Amniotic epithelial cell (primary cell): ENCODE measurements at places on chromosomes 16 and 17.
A peak's percentile ranks its signal among the peaks of the same experiment; 100 is the strongest.

GRCh38 chr17:79112471-79112870 is 37.8 kb downstream of the ENGASE start:
- DNase-seq, result no peak

- no peak for DNase-seq
These were observed 124.6 kb downstream of the IRX5 start for GRCh38 chr16:55055262-55055661.

GRCh38 chr17:54945671-54946070 is 22.8 kb downstream of the COX11 start:
- DNase-seq, result no peak

DNA sequence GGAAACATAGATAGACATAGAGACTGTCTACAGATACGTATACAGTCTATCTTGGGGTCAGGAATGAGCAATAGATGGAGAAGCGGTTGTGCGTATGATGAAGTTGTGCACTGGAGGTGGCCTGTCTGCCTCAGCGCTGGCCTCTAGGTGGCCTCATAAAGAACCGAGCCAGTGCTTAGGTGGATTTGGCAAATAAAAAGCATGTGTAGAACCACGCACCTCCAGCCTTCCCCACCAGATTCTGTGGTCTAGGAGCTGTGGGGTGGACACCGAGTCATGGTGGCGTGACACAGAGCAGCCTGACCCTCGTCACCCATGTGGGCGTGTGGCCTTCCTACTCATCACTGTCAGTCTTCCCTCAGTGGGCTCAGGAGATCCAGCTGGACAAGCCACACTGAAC is 34.0 kb downstream of the PGS1 start:
- DNase-seq, result peak; percentile 53

DNA sequence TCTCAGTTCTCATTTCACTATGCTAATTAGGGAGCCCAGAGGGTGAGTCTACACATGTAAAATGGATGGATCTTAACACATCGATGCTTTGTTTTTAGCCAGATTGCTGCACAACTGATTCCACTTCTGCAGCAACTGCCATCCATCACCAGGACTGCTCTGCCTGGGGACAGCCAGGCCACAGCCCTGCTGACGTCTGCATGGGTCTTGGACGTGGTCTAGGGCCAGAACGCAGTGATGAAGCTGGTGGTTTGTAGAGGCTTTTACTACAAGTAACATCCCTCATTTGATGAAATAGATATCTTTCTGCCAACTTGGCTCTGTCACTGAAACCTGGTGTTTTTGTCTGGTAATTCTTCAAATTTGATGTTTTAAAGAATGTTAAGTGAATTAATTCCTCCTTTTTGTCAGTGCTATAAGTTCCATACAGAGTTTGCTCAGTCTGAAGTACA is 50.6 kb downstream of the MARCHF10 start:
- DNase-seq, result peak; percentile 43

- peak; percentile 90 for DNase-seq
These were observed 1.0 kb downstream of the WSB1 start for GRCh38 chr17:27294689-27295630.

GRCh38 chr16:57801098-57801808 is 1.0 kb downstream of the KIFC3 start:
- peak; percentile 78 for DNase-seq

DNA sequence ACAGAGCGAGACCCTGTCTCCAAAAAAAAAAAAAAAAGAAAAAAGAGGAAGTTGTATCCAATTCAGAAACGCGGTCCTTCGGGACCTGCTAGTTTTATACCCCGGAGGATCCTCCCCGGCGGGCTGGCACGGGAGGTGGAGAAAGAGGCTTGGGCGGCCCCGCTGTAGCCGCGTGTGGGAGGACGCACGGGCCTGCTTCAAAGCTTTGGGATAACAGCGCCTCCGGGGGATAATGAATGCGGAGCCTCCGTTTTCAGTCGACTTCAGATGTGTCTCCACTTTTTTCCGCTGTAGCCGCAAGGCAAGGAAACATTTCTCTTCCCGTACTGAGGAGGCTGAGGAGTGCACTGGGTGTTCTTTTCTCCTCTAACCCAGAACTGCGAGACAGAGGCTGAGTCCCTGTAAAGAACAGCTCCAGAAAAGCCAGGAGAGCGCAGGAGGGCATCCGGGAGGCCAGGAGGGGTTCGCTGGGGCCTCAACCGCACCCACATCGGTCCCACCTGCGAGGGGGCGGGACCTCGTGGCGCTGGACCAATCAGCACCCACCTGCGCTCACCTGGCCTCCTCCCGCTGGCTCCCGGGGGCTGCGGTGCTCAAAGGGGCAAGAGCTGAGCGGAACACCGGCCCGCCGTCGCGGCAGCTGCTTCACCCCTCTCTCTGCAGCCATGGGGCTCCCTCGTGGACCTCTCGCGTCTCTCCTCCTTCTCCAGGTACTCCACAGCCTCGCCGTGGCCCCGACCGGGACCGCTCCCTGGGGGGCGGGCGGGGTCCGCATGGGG is at the start of gene CDH3:
Gene CDH3 (plus strand): TSS at position 596 of the 779 bp plus-strand sequence. CDS start 70 bp downstream, at position 666.
- peak; percentile 33 for DNase-seq

DNA sequence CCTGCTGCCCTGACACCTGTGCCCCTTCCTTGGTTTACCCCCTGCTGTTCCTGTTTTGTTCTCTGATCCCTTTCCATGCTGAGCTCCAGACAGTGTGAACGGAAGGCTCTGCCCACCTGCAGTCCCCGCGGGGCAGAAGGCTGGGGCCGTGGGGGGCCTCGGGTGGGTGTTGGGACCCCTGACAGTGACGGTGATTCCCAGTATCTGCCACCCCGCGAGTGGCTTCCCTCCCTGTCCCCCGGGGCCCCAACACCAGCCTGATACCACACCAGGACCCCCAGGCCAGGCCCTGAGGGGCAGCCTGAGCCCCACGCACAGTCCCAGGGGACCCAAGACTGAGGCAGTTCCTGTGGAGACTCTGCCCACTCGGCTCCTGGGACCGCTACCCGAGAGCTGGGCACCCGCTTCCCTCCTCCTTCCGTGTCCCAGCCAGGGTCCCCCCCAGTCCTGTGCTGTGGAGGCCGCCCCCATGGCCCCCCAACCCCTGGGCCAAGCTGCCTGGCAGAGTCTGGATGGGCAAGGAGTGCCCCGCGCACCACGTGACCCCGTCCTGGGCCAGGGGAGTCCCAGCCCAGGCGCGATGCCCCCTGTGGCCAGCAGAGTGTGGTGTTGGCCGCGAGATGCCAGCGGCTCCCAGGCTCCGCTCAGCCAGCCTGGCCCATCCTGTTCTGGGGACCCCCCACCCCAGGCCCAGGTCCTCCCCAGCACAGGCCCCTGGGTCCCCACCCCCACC is 10.0 kb upstream of the C1QTNF8 start:
- peak; percentile 20 for DNase-seq

GRCh38 chr16:56263711-56264608 is 72.7 kb downstream of the GNAO1 start:
- no peak for DNase-seq

GRCh38 chr16:24771132-24771778 is 41.8 kb downstream of the TNRC6A start:
- DNase-seq, result peak; percentile 65

DNA sequence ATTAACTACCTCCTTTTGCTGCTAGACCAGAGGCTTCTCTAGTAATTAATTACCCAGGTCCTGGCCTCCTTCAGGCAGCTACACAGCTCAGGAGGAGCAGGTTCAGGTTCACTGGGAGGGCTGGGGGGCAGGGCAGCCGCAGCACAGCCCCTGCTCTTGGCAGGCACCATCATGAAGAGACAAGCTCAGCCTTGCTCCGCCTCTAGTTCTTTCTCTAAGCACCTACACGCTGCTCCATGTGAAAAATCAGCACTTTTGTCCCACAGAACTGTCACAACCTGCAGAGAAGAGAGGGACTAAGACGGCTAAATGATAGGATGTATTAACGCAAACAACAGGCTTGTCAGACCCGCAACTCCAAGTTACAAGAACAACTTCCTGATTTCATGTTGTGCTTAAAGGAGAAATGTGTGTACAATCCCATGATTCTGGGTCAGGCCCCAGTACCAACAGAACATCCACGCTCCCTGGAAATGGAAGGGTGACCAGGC is 53.4 kb downstream of the GRB2 start:
- peak; percentile 20 for DNase-seq

GRCh38 chr16:72400257-72401083 is 228.5 kb upstream of the PMFBP1 start:
- DNase-seq, result peak; percentile 60

GRCh38 chr16:65975049-65975708 is 391.3 kb upstream of the CDH5 start:
- DNase-seq, result peak; percentile 74

DNA sequence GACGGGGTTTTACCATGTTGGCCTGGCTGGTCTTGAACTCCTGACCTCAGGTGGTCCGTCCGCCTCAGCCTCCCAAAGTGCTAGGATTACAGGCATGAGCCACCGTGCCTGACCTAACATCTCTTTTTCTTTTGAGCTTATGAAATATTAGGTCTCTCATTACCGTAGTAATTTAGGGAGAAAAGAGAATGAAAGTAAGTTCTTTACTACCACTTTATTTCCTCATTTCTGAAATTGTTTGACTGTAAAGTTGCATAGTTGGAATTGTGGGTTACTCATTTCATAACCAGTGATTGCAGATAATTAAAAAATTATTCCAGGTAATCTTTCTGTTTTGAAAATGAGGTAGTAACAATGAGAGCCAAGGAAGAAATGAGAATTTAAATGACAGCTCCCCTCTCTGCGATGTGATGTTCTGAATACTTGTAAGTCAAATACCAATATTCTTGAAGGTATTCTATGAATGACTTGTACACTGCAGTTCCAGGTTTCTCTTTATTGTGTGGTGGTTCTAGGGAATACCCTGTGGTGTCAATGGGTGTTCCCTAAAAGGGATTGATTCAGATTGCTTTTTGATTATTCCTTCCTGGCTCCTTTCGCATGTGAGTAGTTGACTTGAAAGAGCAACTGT is 28.3 kb downstream of the MAP2K4 start:
- DNase-seq, result no peak

DNA sequence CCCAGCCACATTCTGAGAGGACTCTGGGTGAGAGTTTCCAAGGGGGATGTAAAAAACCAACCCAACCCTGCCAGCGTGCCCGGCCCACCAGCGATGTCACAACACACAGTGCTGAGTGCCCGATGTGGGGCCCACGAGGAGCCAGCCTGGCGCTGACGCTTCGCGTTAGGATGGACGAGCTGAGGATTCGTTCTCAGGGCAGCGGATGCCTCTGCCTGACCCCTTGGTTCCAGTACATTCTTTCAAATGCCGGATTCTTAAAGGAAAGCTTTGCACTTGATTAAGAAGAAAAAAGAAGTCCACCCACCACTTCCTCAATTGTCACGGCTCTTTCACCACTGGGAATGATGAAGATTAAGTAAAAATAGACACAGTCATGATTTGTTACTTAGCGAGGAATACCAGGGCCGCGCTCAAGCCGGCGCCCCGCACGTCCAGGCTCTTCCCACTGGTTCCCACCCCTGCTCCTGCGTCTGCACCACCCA is 79.4 kb downstream of the IRF8 start:
- DNase-seq, result no peak

GRCh38 chr16:67150833-67151396 is at the start of gene B3GNT9:
Gene B3GNT9 (minus strand): TSS chr16:67150998. CDS start chr16:67150485, 513 bp downstream.
- peak; percentile 71 for DNase-seq

DNA sequence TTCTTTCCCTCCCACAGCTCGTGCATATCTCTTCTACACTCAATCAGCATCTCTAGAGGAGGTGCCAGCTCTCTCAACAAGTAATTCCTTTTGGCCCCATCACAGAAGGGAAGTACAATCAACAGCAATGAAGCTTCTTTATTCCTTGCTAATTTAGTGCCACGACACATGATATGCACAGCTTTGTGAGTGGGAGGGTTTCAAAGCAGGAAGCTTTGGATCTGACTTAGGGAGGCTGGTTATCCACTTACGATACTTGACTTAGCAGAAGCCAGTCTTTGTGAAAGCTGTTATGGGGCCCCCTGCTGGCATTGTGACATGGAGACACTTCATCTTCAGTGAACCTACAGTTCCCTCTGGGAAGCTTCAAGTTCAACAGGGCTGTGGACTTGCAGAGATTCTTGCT is 81.0 kb downstream of the TMEM100 start:
- DNase-seq, result peak; percentile 71

DNA sequence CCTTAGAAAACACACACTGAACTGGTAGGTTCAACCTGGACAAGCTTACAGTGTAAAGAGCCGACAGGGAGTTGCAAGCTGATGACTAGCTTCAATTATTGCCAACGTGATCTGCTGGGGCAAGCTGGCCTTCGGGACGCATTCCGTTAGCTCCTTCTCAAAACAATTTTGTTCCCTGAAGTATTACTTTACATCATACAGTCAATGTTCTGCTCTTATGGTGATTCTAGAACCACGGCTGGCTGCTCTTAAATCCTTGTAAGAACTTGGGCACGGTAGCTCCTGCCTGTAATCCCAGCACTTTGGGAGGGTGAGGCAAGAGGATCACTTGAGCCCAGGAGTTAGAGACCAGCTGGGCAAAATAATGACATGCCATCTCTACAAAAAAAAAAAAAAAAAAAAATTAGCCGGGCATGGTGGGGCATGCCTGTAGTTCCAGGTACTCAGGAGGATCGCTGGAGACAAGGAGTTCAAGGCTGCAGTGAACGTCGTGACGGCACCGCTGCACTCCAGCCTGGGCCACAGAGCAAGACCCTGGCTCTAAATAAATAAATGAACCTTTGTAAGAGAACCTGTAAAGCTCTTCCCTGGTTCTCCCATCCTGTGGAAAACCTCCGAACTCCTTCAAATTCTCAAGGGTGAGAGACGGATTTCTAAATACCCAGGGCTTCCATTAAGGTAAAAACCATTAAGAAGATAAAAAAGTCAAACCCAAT is 2.0 kb downstream of the CDIP1 start:
- DNase-seq, result no peak

DNA sequence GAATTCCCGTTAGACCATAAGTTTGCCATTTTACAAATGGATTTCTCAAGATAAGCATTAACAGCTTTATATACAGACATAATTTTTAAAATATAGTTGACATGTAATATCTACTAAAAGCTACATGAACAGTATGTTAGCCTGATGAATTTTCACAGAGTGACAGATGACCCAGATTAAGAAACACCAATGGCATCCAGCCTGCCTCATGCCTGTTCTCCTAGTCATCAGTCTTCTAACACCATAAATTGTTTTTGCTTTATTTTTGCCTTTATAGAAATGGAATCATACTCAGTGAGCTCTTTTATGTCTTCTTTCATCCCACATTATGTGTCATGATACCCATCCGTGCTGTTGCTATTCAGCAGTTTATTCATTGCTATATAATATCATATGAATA is 80.0 kb downstream of the ATF7IP2 start:
- DNase-seq, result peak; percentile 78

GRCh38 chr17:28942925-28943324 is 8.4 kb downstream of the PHF12 start:
- no peak for DNase-seq
